ENCODE measurements at places on chromosomes 5 and 9.
A peak's percentile ranks its signal among the peaks of the same experiment; 100 is the strongest.

DNA sequence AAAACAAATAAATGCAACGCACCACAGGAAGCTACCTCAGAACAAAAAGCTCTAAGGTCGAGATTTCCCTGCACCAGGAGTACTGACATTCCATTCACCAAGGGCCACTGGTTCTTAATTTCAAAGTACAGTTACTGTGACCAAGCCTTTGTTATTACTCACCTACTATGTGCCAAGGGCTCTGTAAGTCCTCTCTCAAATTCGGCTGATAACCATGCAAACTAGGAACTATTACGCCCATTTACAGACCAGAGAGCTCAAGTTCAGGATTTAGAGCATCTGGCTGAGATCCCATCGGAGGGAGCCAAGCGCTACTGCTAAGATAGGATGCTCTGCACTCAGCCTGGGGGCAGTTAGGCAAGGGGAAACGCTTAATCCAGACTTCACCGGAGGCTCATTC, 5.6 kb downstream of the MYO10 start:
- DNase-seq = no peak

DNA sequence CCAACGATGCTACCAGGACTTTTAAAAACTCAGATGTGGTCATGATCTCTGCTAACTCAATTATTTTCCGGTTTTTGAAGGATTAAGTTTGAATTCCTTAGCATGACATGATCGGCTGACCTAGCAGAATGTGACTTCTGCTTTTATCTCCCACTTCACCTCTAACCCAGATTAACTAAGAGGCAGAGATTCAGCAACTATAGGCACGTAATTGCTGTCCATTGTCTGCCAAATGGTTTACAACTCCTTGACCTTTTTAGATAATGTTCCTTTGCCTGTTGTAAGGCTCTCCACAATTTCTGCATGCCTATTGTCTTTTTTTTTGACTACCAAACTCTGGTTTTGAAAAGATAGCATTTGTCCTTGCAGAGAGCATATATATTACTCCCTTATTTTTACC, 268.2 kb downstream of the BRINP1 start:
- DNase-seq = no peak

DNA sequence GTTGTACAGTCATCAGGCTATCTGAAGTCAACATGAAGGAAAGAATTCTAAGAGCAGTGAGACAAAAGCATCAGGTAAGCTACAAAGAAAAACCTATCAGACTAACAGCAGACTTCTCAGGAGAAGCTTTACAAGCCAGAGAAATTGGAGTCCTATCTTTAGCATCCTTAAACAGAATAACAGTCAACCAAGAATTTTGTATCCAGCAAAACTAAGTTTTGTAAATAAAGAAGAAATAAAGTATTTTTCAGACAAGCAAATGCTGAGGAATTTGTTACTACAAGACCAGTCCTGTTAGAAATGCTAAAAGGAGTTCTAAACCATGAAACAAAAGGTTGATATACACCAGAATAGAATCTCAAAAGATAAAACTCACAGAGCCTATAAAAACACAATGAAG, 501.2 kb downstream of the ZNF608 start:
- no peak for DNase-seq

- no peak for DNase-seq
Observed at GRCh38 chr5:170348137-170348633, 41.0 kb downstream of the KCNMB1 start.

DNA sequence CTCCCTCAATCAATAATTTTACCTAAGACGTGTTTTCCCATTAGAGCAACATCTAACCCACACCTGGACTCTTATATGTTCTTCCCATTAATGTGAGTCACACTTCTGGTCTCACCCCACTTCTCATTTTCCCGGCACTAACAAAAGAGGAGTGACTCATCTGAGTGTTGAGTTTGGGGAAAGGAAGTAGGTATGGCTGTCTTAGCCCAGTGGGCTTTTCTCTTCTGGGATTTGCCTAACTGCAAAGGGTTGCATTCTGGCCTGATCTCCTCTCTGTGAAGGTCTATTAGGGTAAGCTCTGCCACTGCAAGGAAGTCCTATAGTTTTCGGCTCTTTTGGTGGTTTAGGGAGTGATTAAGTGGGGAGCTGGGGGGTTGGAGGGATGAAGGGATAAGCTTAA, 195.6 kb downstream of the KIAA0825 start:
- peak; percentile 58 for DNase-seq

GRCh38 chr5:126351153-126351552, 72.1 kb upstream of the GRAMD2B start:
- peak; percentile 88 for DNase-seq

DNA sequence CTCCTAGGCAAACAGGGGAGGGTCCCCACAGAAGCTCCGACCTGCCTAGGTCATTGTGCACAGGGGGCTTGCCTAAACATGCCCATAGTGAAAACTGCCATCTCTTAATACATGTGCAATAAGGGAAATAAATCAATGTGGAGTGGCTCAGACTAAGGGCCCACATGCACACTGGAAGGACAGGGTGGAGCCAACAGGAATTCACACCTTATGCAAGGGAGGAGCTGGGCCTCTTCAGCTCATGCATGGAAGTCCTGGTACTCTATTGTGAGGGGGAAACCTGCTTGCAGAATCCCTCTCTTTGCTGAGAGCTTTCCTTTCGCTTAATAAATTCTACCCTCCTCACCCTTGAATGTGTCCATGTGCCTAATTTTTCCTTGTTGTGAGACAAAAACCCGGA, 815.8 kb downstream of the EFNA5 start:
- no peak for DNase-seq

GRCh38 chr5:115751176-115751575, 65.3 kb downstream of the CDO1 start:
- DNase-seq = peak; percentile 18

GRCh38 chr5:154466671-154467070, 11.4 kb downstream of the HAND1 start:
- no peak for DNase-seq

DNA sequence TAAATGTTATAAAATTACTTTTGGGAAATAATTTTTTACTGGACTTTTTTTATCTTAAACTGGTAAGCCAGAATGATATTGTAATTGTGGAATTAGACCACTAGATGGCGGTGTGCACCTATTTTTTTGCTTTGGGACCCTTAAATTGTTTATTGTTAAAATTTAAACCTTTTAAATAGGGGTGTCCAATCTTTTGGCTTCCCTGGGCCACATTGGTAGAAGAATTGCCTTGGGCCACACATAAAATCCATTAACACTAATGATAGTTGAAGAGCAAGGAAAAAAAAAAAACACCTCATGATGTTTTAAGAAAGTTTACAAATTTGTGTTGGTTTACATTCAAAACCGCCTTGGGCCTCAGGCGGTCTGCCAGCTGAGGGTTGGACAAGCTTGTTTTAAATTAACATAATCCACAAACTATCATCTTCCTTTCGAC, 28.4 kb upstream of the GADD45G start:
- peak; percentile 27 for DNase-seq

- peak; percentile 79 for DNase-seq
Observed at GRCh38 chr9:106704056-106704615, 158.8 kb upstream of the ZNF462 start.

- DNase-seq = peak; percentile 47
Observed at GRCh38 chr5:126811515-126812198, 34.7 kb downstream of the LMNB1 start.

- peak; percentile 22 for DNase-seq
Observed at GRCh38 chr5:58455480-58455879, 4.4 kb downstream of the PLK2 start.

GRCh38 chr5:83049370-83049885, 27.8 kb downstream of the TMEM167A start:
- DNase-seq = no peak

DNA sequence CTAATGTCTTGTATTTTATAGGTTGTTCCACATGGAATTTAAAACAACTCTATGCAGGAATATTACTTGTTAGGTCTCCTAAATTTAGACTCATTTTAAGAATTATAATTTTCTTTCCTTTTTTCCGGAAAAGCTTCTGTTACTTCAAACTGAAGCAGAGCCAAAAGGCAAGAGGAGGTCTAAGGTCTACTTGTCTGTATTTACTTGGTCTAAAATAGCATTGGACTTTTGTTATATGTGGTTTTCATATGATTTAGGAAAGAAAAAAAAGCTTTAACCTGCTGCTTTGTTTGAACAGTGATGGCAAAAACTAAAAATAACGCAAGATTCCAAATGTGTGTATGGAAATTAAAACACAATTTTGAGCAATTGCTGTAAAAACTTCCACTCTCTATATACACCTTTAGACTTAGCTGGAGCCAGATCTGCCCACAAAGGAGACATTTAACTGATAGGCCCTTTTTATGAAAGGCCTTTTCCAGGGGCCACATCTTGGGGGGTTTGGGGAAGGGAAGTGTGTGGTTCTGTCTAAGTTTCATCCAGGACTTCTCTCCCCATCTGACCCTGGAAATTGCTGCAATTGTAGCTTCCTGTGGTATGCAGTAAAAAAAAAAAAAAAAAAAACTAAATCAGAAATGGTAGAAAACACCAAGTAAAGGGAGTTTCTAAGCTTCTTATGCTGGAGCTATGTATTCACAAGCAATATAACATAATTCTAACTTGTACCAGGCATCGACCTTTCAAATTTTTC, 307.7 kb upstream of the MEF2C start:
- no peak for DNase-seq

GRCh38 chr9:69134412-69134811, 39.7 kb upstream of the TJP2 start:
- DNase-seq = no peak

DNA sequence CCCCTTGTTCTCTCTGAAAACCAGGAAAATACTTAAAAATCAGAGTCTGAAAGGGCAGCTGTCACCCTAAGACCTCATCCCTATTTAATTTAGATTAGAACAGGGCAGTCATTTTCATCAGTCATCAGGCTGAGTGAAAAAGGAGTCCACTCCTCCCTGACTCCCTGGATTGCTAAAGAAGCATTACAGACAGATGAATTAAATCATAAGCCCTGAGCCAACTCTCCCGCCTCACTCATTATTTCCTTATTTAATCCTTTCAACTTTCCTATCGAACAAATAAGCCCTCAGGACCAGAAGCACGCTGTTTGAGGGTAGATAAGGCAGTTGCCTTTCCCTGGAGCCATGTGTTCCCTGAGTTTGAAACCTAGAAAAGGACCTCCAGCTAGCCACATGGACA, 201.9 kb upstream of the ANKRD55 start:
- no peak for DNase-seq

DNA sequence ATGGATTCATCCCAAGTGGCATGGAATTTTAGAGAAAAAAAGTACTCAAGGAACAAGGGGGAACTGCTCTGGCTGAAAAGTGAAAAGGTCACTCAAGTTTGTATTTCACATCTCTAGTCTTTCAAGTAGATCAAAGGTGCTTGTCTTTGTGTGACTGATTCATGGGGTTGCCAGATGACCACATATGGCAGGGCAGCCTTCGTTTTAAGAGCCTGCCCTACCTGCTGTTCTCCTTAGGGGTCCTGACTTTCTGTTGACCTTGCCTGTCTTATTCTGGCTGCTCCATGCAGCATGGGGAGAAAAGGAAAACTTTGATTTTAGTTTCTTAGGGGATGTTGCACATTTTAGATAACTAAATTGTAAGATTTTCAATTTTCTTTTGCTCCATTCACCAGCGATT, 877.7 kb downstream of the TLE1 start:
- DNase-seq = no peak

GRCh38 chr5:66959653-66960052, 236.9 kb downstream of the CD180 start:
- DNase-seq = peak; percentile 22

- DNase-seq = peak; percentile 49
Observed at GRCh38 chr5:65808251-65808741, 86.3 kb downstream of the NLN start.

DNA sequence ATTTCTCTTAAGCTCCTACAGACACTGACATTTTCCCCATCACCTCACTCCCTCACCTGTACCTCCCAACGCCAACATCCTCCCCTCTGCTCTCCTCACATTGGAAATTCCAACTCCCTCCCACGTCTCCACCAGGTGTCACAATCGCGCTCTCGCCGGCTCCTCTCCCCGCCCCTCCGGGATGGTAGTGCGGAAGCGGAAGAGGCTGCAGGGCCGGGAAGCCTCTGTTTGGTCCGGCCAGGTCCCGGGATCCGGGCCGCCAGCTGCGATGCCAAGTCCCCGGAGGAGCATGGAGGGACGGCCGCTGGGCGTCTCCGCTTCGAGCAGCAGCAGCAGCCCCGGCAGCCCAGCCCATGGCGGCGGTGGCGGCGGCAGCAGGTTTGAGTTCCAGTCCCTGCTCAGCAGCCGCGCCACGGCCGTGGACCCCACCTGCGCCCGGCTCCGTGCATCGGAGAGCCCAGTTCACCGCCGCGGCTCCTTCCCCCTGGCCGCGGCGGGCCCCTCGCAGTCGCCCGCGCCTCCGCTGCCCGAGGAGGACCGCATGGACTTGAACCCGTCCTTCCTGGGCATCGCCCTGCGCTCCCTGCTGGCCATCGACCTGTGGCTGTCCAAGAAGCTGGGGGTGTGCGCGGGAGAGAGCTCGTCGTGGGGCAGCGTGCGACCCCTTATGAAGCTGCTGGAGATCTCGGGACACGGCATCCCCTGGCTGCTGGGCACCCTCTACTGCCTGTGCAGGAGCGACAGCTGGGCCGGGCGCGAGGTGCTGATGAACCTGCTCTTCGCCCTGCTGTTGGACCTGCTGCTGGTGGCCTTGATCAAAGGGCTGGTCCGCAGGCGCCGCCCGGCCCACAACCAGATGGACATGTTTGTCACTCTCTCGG, at the start of gene PLPP6:
Gene PLPP6, plus strand, starts transcription at position 187 of the 881 bp plus-strand sequence. Its CDS starts 82 bp downstream, at position 269.
- DNase-seq = peak; percentile 78
